DMS79 treated with DMSO at 0.1 percent for 48 hours (cell line): ENCODE measurements at places on chromosomes 16 and 17.

GRCh38 chr17:10875984-10876555, 38.2 kb upstream of the PIRT start:
- no peak for DNase-seq

DNA sequence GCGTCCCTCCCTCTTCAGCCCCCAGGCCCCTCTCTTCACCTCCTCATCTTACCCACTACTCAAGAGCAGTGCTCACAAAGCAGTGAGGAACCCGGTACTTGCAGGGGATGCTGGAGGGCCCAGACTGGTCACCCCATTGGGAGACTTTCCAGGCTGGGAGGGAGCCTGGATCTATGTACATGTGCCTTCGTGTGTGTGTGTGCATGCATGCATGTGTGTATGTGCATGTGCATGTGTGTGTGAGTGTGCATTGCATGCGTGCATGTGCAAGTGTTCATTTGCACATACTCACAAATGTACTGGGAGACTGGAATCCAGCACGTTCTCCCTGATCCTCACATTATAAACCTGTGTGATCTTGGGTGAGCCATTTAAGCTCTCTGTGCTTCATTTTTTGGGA, 696.0 kb upstream of the EEF2KMT start:
- DNase-seq = no peak

DNA sequence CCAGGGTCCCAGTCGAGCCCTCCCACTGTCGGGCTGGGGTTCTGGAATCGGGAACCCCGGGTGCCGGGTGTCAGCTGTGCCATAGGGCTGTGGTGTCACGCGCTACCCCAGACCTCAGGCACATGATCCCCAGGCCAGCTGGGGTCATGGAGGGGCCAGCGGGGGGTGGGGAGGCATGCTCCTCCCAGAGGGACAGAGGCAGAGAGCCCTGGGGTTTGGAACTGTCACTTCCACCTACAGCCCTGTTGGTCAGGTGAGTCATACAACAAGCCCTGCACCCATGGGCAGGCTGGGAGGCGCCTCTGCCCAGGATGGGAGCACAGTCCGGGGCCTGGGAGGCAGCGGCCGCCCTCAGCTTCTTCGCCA, 63.0 kb downstream of the BAIAP2 start:
- no peak for DNase-seq

GRCh38 chr17:48724251-48725003, 1.4 kb downstream of the PRAC2 start:
- DNase-seq = peak; percentile 58

DNA sequence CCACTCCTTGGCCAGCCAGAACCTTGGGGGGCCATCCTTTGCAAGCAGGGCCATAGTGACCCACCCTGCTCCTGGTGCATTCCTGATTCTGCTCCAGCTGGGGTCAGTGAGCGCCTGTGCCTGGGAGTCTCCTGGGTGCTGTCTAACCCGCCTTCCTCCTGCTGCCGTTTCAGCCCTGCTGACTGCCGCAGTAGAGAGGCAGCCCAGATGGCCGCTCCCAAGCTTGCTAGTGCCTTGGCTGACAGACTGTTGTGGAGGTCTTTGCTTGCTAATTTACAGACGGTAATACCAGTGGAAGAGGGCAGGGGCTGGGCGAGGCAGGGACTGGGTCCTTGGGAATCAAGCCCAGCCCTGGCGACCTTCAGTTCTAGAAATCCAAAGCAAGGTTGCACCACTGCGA, 99.6 kb downstream of the SOCS1 start:
- DNase-seq = no peak

- no peak for DNase-seq
These were observed 5.3 kb upstream of the EPN3 start for GRCh38 chr17:50527155-50527762.

DNA sequence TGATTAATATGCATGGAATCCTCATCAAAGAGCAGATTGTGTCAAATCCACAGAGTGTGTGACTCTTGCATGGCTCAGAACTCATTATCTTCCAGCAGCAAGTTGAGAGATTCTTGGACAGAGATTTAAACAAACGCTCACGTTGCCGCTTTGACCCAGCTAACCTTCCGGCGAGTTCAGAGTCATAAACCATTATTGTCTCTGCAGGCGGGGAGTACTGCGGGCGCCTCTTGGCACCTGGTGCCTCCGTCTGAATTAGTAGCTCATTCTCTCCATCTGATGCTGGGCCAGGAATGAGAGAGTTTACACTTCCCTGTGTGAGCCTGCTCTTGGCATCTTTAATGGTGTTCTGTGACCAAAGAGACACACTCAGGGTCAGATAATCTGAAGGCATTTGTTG, 138.6 kb upstream of the WSCD1 start:
- no peak for DNase-seq

GRCh38 chr17:43759836-43760235, 1.2 kb upstream of the SOST start:
- no peak for DNase-seq

DNA sequence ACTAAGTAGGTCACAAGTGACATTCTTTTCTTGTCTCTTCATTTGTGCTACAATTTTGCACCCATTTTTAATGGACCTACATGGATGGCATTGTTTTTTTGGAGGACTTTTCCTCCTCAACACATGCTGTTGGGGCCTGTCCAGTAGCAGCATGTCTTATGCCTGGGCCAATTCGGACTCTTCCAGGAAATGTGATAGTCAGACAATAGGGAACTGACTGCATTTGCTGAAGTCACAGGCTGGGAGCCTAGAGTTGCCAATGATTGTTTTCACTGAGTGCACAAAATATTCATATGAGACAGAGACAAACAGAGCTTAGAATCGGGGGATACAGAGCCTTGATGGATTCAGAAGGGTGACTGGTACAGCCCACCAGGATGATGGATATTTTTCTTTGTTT, 867.3 kb upstream of the GOT2 start:
- DNase-seq = no peak

GRCh38 chr16:55832425-55832772, 497 bp downstream of the CES1 start:
- no peak for DNase-seq

DNA sequence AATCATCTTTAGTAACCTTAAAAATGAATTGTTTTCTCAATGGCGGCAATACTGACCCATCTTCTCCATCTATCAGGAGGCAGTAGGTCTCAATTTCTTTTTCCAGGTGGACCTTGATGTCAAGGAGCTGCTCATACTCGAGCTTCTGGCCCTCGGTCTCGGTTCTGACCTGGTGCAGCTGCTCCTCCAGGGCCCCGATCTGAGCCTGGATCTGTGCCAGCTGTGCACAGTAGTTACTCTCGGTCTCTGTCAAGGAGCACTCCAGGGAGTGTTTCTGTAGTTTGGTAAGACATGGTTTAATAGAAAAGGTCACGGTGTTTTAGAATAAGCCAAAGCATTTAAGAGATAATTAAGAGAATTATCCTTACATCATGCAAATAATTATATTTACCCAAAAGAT, 4.9 kb downstream of the KRT27 start:
- DNase-seq = peak; percentile 86

GRCh38 chr17:45929344-45929743, 35.0 kb downstream of the MAPT start:
- no peak for DNase-seq

DNA sequence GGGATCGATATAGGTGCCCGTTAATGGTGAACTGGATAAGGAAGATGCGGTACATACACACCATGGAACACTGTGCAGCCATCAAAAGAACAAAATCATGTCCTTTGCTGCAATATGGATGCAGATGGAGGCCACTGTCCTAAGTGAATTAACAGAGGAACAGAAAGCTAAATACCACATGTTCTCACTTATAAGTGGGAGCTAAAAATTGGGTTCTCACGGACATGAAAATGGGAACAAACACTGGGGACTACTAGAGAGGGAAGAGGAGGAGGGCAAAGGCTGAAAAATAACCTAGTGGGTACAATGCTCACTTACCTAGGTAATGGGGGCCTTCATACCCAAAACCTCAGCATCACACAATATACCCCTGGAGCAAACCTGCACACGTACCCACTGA, 302.6 kb downstream of the XYLT1 start:
- no peak for DNase-seq

- DNase-seq = no peak
These were observed 31.5 kb downstream of the ZFHX3 start for GRCh38 chr16:73016488-73016830.

DNA sequence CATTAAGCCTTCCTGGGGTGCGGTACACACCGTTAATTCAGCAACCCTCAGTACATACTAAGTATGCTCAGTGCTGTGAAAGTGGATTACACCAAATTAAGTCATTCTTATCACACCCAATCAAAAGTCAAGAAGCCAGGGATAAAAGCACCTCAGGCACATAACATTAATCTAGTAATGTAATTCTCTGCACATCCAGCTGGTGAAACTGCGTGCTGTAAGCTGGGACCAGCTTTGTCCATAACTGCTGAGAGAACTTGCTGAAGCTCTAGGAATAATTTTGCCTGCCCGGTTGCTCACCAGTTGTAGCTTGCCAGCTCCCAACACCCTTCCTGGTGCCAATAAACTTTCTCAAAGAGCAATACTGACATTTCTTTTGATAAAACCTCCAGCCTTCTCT, 44.9 kb downstream of the SLC47A1 start:
- no peak for DNase-seq

DNA sequence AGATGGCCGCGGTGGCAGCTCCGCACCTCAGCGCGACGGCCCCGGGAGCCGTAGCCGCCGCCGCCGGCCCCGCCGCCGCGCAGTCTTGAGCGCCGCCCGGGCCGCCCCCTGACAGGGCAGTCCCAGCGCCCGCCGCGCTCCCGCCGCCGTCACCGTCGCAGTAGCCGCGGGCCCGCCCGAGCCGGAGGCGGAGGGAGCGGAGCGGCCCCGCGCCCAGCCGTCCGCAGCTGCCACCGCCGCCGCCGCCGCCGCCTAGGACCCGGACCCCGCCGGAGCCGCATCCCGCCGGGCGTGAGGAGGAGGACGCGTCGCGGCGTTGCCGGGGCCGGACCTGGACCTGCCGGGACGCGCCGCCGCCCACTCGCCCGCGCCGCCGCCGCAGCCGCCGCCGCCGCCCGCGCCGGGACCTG, 218 bp downstream of the TNRC6C start:
- DNase-seq = no peak

DNA sequence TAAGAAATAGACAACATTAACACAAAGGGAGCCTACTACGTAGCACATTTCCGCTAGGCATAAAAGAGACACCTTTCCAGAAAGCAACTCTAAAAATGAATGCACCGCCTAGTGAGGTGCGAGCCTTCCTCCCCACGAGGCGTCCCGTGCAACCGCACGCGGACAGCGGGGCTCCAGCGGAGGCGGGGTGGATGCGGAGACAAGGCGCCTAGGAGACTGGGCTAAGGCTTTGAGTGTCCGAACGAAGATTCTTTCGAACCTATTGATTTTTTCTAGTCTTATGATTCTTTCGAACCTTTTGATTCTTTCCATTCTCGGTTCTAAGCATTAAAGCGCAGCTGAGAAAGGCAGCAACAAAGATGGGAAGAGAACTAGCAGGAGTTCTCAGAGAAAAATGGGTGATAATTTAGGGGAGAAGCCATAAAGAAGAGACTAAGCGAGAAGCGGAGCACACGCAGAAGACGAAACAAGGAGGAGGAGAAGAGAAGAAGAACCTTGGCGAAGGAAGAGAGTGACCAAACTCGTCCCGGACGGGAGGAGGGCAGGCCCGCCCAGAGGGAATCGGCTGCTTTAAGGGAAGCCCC, 394 bp upstream of the CPD start:
- DNase-seq = no peak

DNA sequence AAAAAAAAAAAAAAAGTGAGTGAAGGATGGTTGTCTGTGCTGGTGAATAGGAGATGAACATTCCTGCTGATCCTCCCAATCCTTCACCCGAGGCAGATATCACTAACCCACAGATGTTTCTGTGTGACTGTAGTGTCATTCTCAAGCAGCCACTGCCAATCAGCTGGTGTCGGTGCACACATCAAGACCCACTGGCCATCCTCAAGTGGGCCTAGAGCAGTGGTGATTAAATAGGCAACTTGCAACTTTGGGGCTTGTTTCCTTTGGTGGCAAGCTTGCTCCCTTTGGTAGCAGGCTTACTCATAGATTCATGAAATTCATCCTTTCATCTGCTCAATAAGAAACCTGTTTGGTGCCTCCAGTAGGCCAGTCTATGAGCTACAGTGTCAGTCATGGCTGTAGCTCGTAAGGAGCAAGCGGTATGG, 51.1 kb upstream of the LGALS9 start:
- DNase-seq = no peak

DNA sequence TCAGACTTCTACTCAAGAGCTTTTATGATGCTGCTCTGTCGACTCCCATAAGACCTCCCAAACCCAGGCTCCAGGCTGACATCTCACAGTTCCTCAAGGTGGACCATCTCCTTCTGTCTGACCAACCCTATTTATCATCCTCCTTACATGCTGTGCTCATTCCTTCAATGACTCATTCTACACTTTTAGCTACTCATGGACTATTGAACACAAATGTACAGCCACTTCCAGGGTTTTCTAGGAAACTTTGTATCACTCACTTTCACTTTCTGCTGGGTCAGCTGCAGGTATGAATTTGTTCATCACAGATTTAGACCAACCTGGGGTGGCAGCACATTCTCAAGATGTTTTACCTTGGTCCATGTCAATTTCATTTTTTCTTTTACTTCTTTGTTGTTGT, 162.4 kb upstream of the FAM20A start:
- no peak for DNase-seq

DNA sequence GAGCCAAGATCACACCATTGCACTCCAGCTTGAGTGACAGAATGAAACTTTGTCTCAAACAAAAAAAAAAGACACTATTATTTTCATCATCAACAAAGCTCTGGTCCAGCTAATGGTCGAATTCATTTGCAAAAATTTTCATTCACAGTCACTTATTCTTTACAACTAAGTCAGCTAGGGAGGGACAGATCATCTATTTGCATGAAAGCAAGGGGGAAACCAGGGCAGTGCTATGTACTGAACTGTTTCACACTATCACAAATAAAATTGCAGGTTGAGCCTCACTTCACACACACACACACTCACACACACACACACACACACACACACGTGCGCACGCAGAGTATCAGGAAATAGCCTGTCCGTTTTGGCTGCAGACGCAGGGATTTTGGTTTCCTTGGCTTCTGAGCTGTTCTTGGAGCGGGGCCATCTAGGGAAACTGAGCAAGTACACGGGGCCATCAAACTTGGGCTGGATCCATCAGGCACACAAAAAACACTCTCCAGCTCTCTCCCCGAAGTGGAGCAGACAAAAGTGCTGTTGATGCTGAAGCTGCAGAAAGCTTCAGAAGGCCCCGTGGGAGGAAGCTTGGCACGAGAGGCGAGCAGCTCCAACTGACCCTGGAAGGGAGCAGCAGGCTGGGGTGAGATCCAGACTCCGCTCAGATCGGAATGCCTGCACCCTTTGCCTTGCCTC, 44.3 kb upstream of the HELZ start:
- peak; percentile 31 for DNase-seq

DNA sequence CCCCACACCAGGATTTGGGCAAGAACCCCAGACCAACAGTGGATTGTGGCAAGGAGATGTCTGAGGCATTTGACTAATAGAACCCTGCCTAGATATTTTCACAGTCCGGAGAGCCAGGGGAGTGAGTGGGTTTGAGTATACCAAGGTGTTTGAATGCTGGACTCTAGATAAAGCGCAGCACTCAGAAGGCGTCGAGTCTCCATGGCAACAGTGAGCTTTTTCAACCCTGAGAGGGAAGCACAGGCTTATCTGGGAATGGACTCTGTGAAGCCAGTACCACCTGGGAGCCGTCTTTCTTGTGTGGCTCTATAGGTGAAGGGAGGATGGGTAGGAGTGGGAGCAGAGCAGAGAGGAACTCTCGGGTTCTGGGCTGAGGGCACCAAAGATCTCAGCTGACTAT, 147.0 kb downstream of the SHISA6 start:
- no peak for DNase-seq
